ENCODE measurements at places on chromosomes 16 and 17. TPM values are rescaled to one million over a fixed set of nuclear protein-coding genes. Genes with fewer than 3 reads are reported as not detected.

The DHRS7C gene
- total RNA-seq = not detected

The GAS7 gene
- total RNA-seq = 431 TPM

The TAT gene
- total RNA-seq = 0.13 TPM

The SRL gene
- 1.9 TPM for total RNA-seq

DNA sequence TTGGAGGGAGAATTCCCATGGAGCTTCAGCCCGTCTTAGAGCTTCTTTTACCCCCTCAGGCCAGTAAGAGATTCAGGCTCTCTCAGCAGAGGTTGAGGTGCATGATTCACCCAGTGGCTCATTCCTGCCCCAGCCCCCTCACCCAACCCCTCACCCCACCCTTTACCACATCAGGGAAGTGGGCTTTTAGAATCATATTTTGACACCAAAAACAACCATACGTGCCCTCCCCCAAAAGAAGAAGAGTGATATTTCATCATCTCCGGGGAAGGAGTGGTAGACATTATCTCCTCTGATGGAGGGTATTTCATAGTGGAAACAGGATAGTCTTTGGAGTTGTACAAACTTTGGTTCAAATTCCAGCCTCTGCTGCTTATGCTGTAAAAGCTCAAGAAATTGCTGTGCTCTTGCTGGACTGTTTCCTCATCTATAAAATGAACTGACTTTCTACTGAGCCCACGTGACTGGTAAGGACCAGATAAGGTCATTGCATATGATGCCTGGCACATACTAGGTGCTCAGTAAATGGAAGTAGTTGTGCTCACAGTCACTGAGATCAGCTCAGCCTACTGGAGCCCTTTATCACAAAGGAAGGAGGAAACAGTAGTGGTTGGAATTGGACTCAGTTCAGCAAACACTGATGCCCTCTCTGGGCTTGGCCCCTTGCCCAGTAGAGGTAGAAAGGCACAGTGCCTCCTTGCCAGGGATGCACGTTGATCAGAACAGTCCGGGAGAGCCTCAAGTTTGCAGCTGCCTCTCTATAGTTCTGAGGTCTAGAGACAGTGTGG lies 18.3 kb upstream of the CCL5 start:
- no peak for DNase-seq

DNA sequence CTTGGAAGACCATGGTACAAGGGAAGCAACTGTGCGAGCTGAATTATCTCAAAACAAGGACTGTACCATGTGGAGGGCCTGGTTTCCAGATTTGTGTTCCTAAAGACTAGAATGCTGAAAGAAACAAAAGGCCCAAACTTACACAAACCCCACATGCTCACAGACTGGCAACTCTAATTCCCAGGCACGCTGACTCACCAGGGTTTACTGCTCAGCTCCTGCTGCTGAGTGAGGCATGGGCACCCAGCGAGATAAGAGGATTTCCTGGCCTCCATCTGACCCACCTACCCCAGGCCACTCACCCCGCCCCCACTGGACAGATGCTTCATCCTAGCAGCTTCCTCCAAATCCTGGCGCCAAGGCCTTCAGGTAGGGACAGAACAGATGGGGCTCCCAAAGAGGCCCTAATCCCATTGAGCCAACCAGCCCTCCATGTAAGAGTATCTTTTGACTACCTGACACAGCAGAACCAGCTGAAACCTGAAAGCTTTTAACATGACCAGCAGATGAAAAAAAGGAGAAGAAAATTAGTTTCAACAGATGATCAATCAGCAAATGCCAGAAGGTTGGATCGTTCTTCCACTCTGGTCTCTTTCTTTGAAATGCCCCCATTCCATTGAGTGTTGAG lies 33.9 kb downstream of the DCUN1D3 start:
- DNase-seq = peak; percentile 66

- no peak for DNase-seq
Measured at GRCh38 chr16:71250461-71251235, 20.1 kb upstream of the HYDIN start.

DNA sequence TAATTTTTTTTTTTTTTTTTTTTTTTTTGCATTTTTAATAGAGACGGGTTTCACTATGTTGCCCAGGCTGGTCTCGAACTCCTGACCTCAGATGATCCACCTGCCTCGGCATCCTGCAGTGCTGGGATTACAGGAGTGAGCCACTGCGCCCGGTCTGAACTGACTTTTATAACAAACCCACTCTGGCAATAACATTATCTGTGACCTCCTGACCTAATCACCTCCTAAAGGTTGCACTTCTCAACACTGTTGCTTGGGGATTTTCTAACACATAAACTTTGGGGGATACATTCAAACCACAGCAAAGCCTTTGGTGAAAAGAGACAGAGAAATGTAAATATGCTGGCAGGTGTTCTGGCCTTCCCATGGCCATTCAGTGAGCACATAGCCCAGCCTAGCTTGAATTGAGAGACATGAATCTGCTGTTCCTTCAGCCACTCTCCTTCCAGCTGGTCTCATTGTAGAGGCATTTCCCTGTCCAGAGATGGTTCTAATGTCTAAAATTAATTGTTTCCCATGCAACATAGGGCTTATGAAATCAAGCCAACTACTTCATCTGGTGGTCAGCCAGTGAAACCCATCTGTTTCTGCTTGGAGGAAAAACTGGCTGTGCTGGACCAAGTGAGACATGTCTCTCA lies 28.3 kb downstream of the LYRM1 start:
- DNase-seq = no peak

DNA sequence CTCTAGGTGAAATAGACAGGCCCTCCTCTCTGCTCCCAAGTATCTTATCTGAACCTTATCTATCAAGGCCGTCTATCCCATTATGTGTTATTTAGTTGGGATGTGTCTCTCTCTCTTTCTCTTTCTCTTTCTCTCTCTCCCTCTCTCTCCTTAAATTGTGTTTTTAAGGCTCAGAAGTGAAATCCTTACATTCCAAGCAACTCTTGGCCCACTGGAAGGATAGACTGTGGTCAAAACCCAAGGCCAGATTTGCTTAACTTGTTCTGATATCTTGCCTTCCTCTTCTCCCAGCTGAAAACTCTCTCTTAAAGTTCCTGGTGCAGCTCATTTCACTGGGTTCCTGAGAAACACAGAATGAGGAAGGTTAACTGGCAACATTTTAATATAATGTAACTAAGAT lies 14.7 kb downstream of the CDRT4 start:
- no peak for DNase-seq

DNA sequence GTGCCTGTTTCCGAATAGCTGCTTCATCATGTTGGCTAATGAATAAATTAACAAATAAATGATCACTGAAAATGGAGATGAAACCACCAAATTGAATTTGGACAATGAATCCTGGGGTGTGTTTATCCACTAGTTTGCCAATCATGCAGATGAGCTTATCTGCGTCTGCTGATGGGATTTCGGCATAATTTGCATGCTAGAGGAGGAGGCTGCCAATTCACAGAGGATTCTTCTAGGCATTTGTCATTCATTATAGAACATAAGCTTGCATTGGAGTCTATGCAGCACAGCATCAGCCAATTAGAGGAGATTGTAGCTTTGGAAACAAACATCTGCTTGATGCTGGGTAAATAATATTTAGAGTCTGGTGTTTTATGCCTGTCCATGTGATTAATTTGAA lies 123.1 kb downstream of the NPIPB5 start:
- DNase-seq = no peak

- peak; percentile 92 for DNase-seq
Measured at GRCh38 chr17:55717898-55718735, 4.5 kb downstream of the TMEM100 start.

GRCh38 chr16:67236563-67237395 lies 9.8 kb downstream of the TMEM208 start:
- DNase-seq = no peak

DNA sequence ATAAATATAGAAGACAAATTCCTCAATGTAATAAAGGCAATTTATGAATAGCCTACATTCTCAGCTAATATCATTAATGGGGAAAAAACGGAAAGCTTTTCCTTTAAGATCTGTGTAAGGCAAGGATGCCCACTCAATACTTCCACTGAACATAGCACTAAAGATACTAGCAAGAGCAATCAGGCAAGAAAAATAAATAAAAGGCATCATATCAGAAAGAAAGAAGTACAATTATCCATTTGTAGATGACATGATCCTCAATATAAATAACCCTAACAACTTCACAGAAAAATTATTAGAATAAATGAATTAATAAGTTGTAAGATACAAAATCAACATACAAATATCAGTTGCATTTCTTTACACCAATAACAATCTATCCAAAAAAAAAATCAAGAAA lies 37.1 kb downstream of the C16orf87 start:
- DNase-seq = no peak

GRCh38 chr17:19579192-19579761 lies 45.6 kb downstream of the SLC47A1 start:
- no peak for DNase-seq
